Posterior vena cava (tissue), 2 donors: ENCODE measurements at places on chromosomes 6 and 20.

DNA sequence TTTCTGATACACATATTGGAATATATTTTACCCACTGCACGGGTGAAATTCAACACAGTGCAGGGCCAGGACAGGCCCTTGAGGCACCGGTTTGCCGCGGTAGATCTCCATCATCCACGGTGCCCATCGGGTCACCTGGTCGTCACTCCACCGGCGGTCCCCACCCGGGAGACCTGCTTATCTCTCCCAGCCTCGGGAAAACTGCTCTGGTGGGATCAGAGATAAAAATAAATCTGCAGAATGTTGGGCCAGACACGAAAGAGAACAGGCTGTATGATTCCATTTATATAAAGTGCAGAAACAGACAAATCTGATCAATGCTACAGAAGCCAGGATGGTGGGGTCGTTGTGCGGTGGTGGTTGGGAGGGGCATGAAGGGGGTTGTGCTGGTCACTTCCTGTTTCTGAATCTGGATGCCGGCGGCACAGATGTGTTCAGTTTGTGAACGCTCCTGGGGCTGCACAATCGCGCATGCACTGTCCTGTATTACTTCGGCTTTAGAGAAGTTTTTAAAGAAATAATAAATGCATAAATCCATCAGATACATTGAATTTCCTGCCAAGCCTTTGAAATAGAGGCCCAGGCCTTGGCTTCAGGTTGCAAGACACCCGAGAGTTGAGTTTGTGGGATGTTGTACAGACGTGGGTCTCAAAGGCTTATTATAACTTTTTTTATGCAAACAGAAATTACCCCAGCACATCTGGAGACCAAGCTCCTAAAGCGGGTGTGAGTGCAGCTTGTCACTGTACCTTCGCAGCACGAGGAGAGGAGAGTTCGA is 54.3 kb downstream of the ANKRD60 start:
- DNase-seq = no peak

DNA sequence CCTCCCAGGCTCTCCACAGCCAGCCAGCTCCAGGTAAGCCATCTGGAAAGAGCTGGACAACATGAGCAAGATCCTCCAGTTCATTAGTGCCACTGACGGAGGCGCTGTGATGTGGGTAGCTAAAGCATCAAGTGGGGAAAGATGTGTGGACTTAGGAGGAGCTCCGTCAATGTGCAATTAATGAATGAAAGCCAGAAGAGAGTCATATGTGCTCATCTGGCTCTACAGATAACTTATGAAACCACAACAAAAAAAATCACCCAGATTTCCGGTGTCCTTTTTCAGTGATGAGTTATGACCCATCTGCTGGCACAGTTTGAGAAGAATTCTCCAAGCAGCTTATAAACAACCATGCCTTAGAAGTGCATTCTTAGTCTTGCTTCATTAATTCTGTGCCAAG is 311.7 kb upstream of the PLCB4 start:
- no peak for DNase-seq

- DNase-seq = no peak
These were observed 28.3 kb upstream of the GGTLC1 start for GRCh38 chr20:24016607-24017457.

DNA sequence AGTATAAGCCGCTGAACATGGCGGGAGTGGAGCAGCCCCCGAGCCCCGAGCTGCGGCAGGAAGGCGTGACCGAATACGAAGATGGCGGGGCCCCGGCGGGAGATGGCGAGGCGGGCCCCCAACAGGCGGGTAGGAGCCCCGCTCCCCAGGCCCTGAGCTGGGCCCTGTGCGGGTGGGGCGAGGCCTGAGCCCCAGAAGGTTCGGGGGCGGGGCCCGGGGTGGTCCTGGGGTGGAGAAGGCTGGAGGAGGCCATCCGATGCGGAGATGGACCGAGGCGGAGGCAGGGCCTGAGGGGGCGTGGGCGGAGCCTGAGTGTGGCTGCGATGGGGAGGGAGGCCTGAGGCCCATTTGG is 7.1 kb downstream of the L3MBTL1 start:
- DNase-seq = peak; percentile 84

GRCh38 chr6:36838896-36839748 is at the start of gene CPNE5:
Gene CPNE5 (minus strand): TSS chr6:36839444. CDS start chr6:36839377, 67 bp downstream.
- DNase-seq = no peak

DNA sequence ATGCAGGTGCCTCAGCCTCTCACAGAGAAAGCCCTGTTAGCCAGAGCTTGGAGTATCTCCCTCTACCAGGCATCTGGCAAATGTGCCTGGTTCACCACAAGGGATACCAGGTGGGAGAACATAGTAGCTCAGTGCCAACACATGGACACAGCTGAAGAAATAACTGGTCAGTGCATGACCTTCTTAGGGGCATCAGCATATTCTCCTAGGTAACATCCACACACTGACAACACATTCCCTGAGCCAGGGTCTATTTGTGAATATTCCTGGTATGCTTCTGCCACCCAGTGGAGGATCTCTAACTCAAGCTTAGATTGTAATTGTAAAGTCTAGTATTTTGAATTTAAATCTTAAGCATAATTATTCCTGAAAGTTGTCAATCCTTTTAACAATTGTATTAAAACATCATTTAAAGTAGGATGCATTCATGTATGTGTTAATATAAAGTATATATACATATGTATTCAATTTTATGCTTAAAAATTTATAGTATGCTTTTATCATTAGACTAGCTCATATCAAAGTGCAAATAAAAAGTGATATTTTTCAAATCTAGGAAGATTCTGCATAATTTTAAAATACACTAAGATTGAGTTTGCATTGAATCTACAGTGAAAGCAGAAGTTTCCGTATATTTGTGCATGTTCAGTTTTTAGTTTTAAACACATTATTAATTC is 45.3 kb upstream of the COL21A1 start:
- DNase-seq = no peak

DNA sequence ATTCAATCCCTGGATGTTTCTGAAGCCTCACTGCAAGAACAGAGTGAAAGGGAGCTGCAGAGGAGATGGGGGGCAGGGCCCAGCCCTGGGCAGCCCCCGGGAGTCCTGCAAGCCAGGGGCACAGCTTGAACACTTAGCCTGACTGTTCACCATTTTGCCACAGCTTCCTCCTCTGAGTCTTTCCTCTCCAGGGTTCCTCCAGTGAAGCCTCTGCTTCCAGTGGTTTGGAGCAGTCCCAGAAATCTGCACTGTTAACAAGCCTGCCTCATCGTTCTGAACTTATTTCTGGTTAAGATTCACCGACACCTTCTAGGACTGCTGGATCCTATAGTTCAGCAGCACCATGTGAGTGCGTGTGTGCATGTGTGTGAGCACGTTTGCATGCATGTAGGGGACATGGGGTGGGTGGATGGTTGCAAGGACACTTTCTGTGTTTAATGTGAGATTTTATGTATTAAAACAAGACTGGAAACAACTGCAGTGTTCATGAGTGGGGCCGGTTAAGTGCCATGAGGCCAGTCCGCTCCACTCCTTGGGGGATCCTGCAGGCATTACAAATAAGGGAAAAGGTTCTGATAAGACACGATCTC is 24.6 kb downstream of the CEBPB start:
- DNase-seq = no peak

DNA sequence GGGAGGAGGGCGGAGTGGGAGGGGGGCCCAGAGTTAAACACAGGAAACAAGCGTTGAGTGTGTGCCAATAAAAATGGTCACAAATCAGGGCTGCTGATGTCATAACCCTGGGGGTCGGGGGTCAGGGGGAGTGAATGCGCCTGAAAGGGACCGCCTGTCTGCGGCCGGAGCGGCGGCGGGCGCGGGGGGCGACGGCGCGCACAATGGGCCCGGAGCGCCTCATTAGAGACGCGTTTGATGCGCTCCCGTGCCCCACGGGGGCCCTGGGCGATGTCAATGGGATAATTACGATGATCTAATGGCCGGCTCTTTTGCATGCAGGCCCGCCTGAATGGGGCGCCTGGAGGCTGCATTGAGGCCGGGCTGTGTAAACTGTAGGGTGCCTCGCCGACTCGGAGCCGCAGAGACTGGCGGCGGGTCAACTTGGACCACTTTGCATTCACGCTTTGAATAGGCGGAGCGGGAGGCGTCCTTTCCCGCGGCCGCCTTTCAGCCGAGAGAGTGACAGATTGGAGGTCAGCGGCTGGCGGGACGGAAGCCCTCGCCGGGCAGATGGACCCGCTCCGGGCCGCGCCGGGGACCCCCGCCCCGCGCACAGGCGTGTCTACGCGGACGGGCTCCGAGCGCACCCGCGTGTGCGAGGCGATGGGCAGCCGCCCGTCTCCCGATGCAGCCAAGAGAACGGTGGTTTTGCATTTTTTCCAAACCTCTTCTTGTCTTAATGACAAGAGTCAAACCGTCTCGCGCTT is 296.1 kb downstream of the TFAP2C start:
- DNase-seq = no peak

DNA sequence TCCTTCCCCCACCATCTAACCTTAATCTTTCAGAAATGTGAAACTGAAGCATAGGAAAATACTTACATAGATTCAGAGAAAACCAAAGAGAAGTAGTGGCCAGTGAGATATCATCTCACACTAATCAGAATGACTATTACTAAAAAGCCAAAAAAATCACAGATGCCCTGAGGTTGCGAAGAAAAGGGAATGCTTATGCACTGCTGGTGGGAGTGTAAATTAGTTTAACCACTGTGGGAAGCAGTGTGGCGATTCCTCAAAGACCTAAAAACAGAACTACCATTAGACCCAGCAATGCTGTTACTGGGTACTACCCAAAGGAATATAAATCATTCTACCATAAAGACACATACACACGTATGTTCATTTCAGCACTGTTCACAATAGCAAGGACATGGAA is 9.2 kb upstream of the PREX1 start:
- DNase-seq = no peak

DNA sequence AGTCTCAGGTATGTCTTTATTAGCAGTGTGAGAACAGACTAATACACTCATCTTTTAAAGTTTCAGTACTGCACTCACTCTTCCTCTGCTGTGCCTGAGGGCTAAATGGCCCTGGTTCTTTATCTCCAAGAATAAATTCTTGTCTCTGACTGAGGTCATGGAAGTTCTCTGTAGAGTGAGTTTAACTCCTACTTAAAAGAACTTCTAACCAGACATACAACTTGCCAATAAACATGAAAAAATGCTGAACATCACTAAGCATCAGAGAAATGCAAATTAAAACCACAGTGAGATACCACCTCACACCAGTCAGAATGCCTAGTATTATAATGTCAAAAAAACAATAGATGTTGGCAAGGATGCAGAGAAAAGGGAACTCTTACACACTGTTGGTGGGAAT is 73.6 kb downstream of the ADAT2 start:
- no peak for DNase-seq

DNA sequence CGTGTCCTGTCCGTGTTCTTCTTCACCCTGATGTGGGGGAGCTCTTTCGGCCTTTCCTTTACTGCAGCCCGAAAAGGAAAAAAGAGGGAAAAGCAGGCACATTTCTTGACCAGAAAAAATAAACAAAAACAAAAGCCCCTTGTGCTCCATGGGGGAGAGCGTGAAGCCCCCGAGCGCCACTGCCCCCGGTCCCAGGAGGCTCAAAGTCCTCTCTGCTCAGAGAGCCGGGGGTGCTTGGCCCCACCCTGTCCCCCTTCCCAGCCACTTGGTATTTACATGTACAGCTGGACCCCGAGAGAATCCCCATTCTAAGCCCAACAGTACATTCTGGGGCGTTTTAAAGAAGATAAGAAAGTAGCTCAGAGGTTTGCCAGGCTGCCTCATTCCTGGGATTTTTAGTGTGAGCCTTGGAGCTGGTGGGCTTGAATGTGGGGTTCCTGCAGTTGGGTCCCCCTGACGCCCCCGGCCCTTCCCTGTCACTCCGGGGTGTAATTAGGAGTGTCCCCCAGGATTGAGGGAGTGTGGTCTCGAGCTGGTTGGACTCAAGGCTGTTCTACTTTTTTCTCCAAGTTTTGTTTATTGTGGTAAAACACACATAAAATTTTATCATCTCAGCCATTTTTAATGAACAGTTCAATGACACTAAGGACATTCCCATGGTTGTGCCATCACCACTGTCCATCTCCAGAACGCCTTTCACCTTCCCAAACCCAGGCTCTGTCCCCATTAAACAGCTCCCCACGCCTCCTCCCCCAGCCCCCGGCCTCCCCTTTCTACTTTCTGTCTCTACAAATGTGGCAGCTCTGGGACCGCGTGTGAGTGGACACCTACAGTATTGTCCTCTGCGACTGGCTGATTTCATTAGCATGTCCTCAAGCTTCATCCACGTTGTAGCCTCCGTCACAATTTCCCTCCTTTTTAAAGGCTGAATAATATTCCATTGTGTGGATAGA is 55.7 kb upstream of the BHLHE23 start:
- DNase-seq = peak; percentile 48

GRCh38 chr6:95593025-95593424 is 15.7 kb downstream of the MANEA start:
- no peak for DNase-seq

DNA sequence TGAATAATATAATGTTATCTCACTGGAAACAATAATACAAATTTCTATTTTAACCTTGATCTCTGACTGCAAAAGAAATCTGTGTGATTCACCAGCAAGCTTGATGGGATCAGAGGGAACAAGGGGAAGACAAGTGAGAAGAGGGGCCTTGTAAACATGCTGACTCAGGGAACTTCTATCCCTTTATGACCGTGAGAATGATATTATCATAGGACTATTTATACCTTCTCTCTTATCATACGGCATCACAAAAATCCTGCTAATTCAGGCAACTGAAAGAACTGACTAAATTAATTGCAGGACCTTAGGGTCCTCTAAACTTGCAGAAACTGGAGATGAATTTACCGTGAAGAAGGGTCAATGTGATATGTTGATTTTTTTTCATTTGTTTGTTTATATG is 173.3 kb downstream of the PTPRK start:
- no peak for DNase-seq

DNA sequence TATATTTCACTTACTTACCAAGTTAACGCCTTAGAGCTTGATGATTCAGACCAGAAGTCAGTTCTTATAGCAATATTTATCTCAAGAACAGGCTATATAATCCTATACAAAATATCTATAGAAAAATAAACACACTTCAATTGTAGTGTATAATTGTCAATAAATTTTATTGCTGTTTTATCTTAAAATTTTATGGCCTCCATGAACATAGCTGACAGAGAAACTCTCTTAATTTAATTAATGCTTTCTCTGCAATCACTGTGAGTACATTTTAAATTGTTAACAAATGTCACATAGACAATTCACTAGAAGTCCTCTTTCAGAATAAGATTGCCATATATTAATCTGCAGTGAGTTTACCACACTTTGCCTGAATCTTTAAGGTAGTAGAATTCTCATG is 178.6 kb downstream of the RFPL4B start:
- no peak for DNase-seq

DNA sequence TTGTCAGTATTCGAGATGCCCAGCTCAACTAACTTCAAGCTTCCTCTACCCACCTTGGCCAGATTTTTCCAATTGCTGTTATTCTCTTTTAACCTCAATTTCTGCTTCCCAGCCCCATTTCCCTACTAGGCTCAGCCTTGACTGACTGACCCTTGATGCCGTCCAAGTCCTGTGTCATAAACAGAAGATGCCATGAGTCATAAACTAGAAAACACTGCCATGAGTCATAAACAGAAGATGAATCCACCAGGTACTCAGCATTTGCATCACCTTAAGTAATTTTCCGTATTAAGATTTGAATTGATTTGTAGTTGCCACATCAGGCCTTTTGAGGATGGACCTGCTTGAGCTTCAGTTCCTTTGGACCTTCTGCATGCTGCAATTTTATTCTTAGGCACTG is 123.8 kb downstream of the FAM83B start:
- DNase-seq = no peak
